ENCODE measurements at places on chromosomes 4 and X.

DNA sequence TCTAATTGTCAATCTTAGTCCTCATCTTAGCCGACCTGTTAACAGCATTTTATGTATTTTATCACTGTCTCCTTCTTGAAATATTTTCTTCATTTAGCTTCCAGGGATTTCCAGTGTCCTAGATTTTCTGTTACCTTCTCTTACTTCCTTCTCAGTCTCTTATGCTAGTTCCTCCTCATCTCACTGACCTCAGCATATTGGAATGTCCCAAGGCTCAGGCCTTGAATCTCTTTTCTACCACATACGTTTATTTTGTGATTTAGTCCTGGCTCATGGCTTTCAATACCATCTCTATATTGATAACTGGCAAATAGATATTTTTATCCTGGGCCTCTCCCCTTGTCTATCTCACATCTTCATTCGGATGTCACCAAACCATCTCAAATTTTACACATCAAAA, 61.1 kb downstream of the IQCM start:
- DNase-seq, result no peak

- DNase-seq, result no peak
Measured at GRCh38 chr4:2702361-2702760, 53.8 kb downstream of the TNIP2 start.

DNA sequence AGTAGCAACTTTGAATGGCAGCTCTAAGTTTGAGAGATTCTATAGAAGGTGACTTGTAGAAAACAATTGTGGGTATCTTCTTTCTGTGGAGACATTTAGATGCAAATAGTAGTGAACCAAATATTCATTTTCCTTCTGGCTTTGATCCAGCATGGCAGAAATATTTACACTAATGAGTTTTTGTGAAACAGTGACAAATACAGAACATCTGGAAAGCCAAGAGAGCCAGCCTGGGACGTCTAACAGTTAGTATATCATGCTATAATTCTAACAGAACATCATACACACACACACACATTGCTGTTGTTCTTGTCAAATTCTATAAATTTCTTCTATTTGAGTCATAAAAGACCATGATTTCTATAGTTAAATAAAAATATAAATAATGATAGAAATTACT, 1777.9 kb downstream of the ARAP2 start:
- DNase-seq, result no peak

- DNase-seq, result no peak
Measured at GRCh38 chr4:124061413-124061812, 651.1 kb downstream of the ANKRD50 start.

- DNase-seq, result no peak
Measured at GRCh38 chrX:150701377-150701776, 8.2 kb downstream of the MTMR1 start.

DNA sequence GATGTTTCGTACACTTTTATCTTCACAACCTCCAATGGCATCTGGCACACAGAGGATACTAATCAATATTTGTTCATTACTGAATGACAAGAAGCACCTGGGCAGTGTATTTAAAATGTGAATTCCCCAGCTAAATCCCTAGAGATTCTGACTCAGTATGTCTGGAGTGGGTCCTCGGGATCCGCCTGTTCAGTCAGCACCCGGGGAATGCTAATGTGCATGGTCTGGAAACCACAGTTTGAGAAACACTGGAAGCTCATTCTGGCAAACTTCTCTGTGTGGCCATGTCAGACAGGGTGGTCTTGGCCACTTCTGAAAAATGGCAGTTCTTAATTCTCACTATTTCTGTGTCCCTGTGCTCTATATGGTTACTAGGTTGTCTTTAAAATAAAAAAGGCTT, 138.8 kb upstream of the VCX start:
- DNase-seq, result no peak
